ENCODE measurements at places on chromosomes 5 and 9. TPM values are rescaled to one million over a fixed set of nuclear protein-coding genes. Genes with fewer than 3 reads are reported as not detected.

GRCh38 chr5:126965061-126965475 is 65.3 kb downstream of the MARCHF3 start:
- no peak for DNase-seq

DNA sequence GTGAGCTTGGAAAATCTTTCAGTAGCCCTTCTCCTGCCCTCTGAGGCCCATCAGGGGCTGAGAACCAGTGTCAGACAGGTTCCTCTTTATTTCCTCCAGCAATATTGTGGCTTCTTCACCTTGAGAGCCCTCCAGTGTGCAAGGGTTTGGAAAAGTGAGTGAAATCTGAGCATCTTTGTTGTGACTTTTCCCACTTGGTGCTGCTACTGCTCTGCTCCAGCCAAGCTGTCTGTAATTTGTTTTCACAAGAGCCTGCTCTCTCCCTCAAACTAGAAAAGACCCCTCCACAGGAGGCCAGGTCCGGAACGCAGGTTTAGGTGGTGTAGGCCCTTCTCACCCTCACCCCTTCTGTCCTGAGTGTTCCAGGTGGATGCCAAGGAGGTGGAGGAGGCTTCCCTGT is 57.4 kb upstream of the SPRY4 start:
- DNase-seq, result no peak

GRCh38 chr5:135444881-135445280 is 2.3 kb downstream of the DCANP1 start:
- DNase-seq, result no peak

GRAMD2B gene
- total RNA-seq, result 8.8 TPM

GRCh38 chr5:96537386-96537785 is 104.3 kb upstream of the PCSK1 start:
- peak; percentile 17 for DNase-seq

GRCh38 chr9:77163884-77164283 is 13.4 kb upstream of the VPS13A start:
- DNase-seq, result no peak

STPG3 gene
- total RNA-seq, result 0.48 TPM

DNA sequence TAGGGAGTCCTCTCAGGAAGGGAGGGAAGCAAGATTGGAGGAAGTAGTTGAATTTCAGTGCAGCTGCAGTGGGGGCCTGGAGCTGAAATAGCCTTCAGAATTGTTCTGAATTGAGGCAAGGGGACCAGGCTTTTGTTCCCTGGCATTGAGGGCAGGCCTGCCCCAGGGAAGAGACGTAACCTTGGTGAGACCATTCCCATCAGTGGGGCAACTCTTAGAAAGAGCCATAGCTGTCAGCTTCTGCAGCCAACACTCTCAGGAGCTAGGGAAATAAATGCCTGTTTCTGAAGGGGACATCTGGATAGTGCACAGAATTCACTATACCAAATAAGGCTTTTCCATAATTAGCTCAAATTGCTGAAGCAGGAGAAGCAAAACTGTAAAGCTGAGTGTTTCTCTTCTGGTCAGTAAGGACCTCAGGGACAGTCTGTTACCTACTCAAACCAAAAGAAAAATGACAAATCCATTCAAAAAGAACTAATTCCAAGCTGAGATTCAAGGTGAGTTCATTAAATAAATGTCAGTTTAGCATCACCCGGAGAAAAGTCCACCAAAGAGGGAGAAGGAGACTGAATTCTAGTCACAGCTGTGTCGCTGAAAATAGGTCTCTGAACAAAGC is 44.0 kb downstream of the LYRM7 start:
- no peak for DNase-seq

DNA sequence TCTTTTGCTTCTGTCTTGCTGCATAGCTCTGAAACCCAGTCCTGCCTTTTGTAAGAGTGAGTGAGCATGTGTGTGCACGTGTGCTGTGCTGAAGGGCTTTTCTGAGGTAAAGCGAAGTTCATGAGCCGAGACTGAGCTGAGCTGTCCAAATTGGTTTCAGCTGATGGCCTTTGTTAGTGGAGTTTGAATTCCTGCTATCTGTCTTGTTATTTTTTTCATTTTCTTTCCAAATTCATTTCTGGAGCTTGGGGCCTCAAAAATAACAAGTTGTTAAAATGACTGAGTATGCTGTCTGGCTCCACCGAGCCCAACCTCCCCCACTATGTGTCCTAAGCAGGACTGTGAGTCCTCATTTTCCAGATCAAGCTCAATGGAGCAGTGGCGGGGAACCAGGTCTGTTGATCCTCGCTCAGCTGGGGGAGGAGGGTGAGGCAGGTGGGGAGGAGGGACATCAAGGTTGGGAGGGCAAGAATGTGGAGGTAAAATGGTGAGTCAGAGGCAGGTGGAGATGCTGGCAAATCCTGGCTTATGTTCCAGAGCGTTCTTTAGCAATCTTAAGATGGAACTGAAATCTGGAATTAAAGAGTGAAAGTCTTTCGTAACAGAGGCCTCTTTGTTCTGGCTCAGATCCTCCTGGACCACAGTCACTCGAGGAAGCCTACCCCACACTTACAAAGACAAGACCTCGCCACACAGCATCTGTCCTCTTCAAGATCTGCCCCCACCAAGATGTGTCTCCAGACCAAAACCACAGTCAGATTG is 63.9 kb downstream of the SREK1 start:
- DNase-seq, result no peak

LHX3 gene
- total RNA-seq, result not detected

PCDHA9 gene
- not detected for total RNA-seq

DNA sequence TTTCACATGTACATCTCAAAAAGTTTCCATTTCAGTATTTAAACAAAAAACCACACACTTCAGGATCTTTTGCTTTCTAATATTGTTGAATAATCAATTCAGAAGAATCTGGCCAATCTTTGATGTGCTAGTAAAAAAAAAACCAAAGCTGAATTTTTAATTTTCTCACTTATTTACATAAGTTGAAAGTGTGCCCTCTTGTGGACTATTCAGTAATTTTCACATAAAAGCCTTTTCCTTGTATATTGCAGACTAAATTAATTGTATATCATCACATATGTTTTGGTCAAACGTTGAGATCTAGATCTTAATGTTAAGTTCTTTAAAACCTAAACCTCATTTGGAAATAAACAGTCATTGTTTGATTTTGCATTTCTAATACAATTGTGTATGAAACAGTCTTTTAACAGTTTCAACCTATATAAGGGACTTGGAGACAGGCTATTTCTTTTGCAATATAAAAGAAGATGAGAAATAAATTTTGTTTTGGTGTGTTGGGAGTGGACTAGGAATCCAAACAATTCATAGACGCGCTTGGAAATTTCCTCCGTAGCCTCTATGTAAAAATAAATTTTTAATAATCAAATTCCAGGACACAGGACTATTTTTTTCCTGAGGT is 68.1 kb downstream of the NIPBL start:
- DNase-seq, result no peak

DNA sequence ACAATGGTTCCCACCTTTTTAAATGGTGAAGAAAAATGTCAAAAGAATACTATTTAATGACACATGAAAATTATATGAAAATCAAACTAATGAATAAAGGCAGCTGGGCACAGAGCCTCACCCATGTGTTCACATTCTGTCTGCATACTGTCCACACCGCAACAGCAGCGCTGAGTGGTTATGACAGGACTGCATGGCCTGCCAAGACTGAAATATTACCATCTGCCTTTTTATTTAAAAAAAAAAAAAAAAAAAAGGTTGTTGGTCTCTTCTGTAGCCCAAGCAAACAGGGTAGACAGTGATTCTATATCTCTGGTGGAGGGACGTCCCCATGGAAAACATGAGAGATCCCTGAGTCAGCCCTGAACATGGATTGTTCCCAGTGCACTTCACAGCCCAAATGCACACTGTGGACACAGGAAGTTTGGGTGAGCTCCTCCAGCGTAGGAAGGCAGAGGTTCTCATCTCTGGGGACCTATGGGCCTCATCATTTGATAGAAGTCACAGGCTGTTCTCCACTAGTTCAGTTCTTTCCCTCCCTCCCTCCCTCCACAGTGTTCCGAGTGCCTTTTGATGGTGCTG is 44.9 kb upstream of the SHC3 start:
- no peak for DNase-seq

PCDHGA3 gene
- 0.11 TPM for total RNA-seq

DNA sequence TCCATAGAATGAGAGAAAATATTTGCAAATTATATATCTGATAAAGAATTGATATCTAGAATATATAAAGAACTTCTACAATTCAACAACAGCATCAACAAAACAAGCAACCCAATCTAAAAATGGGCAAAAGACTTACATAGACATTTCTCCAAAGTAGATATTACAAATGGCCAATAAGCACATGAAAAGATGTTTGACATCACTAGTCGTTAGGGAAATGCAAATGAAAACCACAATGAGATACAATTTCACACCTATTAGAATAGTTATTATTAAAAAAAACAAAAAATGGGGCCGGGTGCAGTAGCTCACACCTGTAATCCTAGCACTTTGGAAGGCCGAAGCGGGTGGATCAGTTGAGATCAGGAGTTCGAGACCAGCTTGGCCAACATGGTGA is 24.4 kb downstream of the CATSPER3 start:
- no peak for DNase-seq

BTNL3 gene
- total RNA-seq, result not detected

ZNG1C gene
- total RNA-seq, result 40.3 TPM

DNA sequence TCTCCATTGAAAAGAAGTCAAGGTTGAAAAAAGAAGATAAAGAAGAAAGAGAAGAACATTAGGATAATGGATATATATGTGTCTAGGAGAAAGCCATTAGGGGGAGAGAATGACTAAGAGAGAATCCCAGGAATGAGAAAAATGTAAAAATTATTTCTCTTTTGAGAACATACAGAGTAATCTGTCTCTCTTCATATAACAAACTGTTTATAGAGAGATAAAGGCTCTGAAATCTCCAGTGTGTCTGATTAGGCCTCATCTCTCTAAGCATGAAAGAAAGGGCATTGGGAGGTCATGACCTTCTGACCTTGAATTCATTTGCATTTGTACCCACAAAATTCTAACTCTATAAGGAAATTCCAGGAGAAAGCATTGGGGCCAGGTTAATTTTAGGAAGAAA is 3.5 kb upstream of the MPDZ start:
- DNase-seq, result no peak

DNA sequence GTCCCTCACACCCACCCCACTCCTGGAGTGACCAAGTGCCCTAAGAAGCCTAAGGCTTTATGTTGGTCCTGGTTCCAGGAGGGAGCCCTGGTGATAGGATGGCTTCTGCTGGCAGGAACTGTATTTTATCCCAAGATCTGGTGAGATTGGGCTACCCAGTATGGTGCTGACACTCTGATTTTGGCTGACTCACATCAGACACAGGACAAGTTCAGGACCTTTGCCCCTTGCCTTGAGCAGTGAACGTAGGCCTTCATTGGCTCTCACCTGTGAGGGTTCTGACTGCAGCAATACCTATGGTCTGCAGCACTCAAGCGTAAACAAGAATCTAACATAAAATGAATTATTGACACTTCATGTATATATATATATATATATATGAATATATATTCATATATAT is 25.0 kb downstream of the BHMT start:
- no peak for DNase-seq

DNA sequence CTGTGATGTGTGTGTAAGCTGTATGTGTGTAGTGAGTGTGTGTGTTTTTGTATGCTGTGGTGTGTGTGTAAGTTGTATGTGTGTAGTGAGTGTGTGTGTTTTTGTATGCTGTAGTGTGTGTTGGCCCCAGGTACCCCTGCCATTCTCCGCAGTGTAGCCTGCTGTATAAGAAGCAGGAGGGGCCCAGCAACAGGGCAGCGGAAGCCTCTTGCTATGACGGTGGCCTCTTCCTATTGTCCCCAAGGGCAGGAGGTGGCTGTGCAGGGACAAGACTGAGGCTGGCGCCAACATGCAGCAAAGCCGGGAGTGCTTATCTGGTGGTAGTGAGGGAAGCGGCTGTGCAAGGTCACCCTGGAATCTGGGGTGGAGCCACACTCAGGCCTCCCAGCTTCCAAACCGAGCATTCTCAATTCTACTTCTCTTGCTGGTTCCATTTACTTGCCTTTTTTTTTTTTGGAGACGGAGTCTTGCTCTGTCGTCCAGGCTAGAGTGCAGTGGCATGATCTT is 5.1 kb downstream of the SPAAR start:
- DNase-seq, result no peak

DNA sequence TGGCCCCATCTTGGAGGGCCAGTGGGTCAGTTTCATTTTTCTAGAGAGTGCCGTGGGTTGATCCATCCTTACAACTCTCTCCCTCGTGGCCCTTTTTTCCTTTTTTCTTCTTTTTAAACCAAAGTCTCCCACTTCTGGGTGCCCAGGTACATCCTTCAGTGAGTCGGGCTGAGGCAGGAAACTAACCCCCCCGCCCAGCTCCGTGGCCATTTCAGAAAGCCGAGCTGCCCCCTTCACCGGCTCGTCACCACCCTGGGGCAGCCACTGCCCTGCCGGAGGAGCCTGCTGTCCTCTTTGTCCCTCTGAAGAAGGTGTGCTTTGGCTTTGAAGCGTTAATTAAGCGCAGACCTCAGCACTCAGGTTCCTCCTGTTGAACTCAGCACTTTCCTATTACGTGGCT is 5.2 kb downstream of the CFAP77 start:
- no peak for DNase-seq

- no peak for DNase-seq
Measured at GRCh38 chr5:93192683-93193082, 388.3 kb downstream of the NR2F1-AS1 start.

DNA sequence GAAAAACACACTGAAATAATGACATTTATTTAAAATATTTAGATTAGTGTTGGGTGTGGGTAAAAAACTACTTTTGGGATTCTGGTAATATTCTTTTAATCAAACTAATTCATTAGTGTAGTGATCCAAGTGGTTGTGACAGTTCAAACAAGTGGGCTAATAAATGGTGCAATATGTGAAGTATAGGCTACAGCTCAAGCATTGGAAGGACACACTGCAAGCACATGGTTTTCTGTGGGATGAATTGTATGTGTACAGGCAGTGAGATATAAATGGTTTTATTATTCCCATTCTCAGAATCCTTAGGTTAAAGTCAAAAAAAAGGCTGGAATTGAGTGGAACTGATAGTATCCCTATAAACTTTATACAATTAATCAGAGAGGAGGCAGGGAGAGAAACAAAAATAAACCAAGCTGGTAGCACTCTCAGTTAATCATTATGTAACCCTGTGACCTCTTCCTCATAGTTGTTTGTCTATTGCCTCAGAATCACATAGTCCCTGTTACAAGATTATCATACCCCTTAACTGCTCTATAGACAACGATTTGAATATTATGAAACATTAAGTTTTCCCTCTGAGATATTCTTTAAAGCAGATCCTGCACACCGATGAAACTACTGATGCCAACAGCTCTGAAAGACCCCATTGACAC is 1755.4 kb upstream of the ACO1 start:
- DNase-seq, result no peak

PCDHGA9 gene
- total RNA-seq, result 0.23 TPM

LURAP1L gene
- total RNA-seq, result not detected

DNA sequence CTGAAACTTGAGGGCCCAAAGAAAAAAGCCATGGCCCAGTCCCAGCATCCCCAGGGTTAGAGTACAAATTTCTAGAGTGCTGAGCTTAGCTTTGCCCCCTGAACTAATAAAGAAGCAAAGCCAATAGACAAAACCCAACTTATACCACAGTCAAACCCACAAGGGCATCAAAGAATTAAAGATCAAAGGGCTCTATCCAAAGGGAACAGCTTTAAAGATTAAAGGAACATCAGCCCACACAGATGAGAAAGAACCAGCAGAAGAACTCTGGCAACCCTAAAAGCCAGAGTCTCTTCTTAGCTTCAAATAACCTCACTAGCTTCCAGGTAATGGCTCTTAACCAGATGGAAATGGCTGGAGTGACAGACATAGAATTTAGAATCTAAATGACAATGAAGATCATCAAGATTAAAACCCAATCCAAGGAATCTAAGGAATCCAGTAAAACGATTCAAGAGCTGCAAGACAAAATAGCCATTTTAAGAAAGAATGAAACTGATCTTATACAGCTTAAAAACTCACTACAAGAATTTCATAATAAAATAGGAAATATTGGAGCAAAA is 93.9 kb downstream of the YIPF5 start:
- DNase-seq, result no peak

PCDHB11 gene
- total RNA-seq, result not detected

Data from activated T-helper 2 cell treated with anti-CD3 and anti-CD28 coated beads, Interferon-gamma antibody, Interleukin-2, Interleukin-4, amounts not matched to agents 10 μg/mL and 5 μg/mL and 100 μg/mL, durations not matched to agents 14 hours and 24 hours and 36 hours (primary cell).